ENCODE measurements at places on chromosomes 6 and 20.
A peak's percentile ranks its signal among the peaks of the same experiment; 100 is the strongest.

DNA sequence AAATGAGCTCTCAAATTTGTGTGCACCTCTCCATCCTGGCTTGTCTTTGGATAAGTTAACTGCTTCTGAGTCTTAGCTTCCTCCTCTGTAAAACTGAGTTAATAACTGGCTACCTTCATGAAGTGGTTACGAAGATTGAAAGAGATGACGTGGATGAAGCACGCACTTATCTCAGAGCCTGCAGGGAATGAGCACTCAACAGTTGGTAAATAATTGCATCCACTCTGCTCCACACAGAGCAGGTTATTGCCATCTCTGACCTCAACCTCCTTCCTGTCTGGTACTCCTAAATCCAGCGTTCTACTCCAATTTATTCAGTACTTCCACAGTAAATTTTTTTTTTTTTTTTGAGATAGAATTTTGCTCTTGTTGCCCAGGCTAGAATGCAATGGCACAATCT lies 6.9 kb downstream of the AURKA start:
- no peak for DNase-seq

DNA sequence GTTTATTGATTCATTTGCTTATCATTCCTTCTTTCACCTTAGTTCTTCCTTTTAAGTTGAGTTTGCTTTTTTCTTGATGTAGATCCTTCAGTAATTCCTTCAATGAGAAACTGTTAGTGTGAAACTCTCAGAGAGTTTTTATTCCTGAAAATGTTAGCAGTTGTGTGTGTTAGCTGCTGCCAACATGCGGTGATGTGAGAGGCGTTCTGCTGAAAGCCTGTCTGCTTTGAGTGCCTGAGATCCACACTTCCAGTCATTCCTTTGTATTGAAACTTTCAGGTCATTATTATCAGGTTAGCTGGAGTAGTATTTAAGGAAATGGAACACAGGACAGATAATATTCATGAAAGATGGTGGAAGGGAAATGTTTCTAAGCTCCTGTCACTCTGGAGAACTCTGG lies 70.0 kb upstream of the SUPT3H start:
- DNase-seq: no peak

- no peak for DNase-seq
These were observed 147.1 kb downstream of the PREX1 start for GRCh38 chr20:48680650-48681049.

DNA sequence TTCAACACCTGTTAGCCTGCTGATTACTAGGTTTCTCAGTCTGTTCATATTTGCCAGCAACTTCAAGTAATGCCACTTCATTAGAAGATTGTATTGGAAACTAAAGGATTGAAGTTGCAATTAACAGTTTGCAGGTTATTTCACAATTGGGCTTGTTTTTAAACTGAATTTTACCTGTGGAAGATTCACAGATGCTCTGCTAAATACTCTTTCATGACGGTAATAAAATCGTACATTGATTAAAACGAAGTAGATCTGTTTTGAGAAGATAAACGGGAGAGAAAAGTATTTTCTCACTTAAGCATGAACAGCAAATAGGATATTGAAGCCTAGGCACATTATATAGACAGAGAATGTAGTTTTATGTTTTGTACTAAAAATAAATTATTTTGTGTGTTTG lies 1.6 kb downstream of the RNF182 start:
- no peak for DNase-seq

DNA sequence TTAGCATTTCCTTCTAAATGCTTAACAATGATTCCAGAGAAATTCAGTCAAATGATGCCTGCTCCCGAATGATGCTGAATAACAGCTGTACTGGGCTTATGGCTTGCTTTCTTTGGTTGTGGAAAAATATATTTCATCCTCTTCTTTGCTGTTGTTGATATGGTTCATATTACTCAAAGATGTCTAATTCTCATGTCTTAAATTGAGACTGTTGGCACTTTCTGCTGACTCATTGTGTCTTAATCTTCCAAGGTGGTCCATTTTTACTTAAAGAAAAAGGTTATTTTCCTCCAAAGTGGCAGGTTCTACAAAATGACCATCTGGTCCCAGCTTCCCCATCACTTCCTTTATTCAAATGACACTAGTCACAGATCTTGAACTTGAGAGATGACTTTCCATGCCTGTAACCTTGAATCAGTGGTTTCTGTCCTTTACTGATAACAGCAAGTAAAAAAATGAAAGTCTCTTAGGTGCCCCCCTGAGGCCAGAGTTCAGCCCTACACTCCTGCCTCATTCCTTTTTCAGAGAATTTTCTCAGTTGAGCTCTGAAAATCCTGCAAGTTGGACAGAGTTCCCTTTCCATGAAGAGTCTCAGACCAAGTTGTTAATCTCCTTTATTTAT lies 6.9 kb downstream of the SNAP25 start:
- DNase-seq: peak; percentile 8

- DNase-seq: no peak
These were observed 24.8 kb downstream of the TASP1 start for GRCh38 chr20:13613917-13614316.

DNA sequence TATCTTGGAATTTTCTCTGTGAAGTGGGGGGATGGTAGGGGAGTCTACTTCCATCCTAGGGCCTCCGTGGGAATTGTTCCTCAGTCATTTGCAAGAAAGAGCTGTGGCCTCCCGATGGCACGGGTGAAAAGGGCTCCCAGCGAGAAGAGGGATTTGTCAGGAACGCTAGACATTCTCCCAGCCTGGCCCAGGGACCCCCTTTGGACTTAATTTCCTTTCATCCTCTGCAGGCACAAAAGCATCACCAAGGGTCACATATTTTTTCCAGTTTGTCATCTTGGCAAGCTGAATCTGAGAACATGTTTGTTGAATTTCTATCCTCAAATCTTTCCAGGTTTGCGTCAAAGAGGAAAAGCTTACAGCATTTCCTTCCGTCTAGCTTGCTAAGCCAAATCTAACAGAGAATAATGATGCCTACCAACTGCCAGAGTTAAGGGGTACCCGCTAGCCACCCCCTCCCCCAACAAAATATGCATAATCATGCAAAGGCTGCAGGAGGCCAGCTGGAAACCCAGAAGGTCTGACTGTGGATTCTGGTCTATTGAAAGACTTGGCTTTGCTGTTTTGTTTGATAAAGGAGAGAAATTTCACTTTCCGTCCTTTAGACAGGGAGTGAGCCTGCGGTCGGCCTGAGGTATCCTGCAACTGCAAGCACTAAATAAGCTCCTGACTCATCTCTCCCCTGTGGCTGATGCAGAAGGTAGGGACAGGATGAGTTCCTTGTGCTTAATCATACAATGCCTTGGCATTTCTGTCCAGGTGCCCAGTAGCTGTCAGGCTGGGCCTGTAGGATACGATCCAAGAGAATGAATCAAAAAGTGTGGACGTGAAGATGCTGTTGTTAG lies 23.1 kb downstream of the PSMG4 start:
- DNase-seq: no peak

DNA sequence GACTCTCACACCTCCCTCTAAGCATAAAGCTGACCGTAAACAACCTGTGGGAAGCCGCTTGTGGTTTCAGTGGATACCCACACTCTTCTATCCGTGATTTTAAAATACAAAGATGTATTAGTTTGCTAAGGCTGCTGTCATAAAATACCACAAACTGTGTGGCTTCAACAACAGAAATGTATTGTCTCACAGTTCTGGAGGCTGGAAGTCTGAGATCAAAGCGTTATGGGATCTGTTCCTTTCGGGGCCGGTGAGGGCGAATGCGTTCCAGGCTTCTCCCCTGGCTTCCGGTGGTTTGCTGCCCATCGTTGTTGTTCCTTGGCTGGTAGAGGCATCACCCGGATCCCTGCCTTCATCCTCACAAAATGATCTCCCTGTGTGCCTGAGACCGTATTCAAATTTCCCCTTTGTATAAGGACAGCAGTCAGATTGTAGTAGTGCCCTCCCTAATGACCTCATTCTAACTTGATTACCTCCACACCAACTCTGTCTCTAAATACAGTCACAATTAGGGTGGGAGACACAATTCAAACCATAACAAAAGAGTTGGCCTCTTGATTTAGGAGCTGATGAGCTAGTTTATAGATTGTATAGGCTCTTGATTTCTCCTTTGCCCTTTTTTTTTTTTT lies 210.6 kb upstream of the SOX4 start:
- DNase-seq: no peak

DNA sequence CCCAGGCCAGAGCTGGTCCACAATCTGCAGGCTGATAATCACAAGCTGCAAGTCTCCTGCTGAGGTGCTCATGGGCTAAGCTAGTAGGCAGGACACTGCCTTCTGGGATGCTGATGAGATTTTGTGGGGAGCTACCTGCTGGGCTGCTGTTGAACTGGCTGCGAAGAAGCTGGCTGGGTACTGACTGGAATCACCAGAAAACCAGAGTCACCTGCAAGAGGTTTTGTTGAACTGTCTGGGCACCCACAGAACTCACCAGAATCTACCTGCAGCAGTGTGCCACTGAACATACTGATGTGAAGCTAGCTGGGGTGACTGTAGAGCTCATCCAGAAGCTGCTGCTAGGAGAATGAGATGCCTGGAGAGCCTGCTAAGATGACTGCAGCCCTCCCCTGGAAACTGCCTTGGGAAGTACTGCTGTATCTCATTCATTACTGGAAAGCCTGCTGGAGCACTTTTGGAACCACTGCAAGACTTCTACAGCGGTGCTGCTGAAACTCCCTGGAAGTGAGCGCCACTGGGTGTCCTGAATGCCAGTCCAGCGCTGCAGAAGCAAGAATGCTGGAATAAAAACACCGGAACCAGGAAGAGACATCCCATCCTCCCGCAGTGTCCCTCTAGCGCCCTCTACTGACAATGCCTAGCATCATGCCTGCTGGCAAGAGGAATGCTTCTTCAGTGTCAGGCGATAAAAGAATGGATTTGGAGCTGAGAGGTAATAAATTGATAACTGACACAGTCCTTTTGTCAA lies 64.9 kb upstream of the ARHGAP18 start:
- peak; percentile 64 for DNase-seq

DNA sequence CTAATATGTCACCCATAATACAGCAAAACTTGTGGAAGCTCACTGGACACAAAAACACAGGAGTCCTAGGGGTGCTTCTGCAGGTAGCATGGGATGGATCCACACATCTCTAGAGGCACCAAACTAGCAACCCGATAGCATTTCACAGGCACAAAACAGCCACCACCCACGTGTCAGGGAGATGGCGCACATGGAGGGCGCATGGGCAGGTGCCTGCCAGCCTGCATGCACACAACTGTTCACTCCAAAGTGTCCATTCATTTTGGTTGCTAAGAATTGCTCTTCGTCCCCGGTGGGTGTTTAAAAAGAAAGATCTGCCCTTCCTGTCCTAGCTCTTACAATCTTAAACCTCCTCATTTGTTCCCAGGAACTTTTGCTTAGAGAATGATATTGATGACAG lies 171.3 kb downstream of the SYNDIG1 start:
- DNase-seq: no peak

GRCh38 chr6:30441171-30441570 lies 48.1 kb upstream of the HLA-E start:
- no peak for DNase-seq

- DNase-seq: peak; percentile 86
These were observed 19.0 kb downstream of the DLL1 start for GRCh38 chr6:170271771-170272314.

- DNase-seq: no peak
These were observed 459.8 kb upstream of the CITED2 start for GRCh38 chr6:139834232-139834631.

- no peak for DNase-seq
These were observed 111.8 kb downstream of the MCHR2 start for GRCh38 chr6:99882128-99882702.

- no peak for DNase-seq
These were observed 730 bp downstream of the INSM1 start for GRCh38 chr20:20368418-20369249.

DNA sequence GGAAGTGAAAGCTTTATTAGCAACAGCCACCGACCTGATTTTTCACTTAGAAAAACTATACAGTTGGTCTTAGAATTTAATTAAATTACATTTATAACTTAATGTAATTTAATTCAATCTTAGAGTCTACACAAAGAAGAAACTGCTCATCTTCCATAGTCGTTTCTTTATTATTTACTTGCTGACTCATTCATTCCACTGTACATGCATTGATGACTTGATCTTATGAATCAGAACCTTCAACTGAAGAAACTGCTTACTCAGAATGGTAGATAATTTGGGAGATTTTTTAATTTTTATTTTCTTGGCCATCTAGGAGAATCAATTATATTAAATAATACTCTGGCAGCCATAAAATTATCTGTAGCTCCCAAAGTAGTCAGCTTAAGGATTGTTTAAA lies 1021.6 kb upstream of the FLRT3 start:
- no peak for DNase-seq

DNA sequence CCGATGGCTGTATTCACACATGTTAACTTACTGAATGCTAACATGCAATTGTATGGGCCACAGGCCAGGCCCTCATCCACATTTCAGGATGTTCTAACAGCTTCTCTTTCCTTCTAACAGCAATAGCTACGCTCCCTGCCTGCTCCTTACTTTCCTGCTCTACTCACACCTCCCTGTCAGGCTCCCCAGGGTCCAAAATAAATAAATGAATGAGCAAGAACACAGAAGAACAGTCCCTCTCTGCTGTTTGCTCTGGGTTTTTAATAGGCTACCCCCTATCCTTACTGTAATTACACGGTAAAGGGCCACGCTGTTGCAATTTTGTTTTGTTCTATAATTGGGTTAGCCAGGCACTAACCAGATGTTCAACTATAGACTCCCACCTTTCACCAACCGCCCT lies 135.6 kb downstream of the GMDS start:
- no peak for DNase-seq

- DNase-seq: no peak
These were observed 45.8 kb downstream of the PLCB4 start for GRCh38 chr20:9114709-9115108.

GRCh38 chr20:33474097-33474873 lies 15.6 kb upstream of the CBFA2T2 start:
- no peak for DNase-seq

- no peak for DNase-seq
These were observed 49.0 kb downstream of the SIM1 start for GRCh38 chr6:100415768-100416167.

- DNase-seq: no peak
These were observed 8.4 kb downstream of the PSMA7 start for GRCh38 chr20:62134735-62135231.

GRCh38 chr6:79425589-79426311 lies 111.5 kb downstream of the LCA5 start:
- no peak for DNase-seq

- no peak for DNase-seq
These were observed 73.9 kb upstream of the VGLL2 start for GRCh38 chr6:117191448-117191847.

GRCh38 chr6:99611148-99611547 lies 4.5 kb downstream of the PRDM13 start:
- DNase-seq: peak; percentile 67

- no peak for DNase-seq
These were observed 13.3 kb upstream of the DST start for GRCh38 chr6:56655996-56656395.

- no peak for DNase-seq
These were observed 75.1 kb downstream of the PPP1R3G start for GRCh38 chr6:5160206-5160605.

DNA sequence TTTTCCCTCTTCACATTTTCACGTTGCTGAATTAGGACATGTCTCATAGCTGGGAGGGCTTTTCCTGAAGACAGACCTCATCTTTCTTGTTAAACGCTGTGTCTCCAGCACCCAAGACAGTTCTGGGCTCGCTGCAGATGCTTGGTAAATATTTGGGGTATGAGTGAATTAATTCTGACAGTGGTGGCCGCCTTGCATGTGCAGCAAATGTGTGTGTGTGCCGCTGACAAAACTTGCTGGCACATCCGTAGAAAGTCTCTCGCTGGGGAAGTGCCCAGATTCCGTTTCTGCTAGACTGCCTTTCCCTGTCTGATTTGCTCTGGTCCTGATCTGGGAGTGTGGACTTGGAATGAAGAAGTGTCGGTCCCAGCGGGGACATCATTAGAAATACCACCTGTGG lies 48.2 kb upstream of the ZNFX1 start:
- DNase-seq: no peak

Data from activated CD4-positive, alpha-beta T cell treated with anti-CD3 and anti-CD28 coated beads, Interleukin-2, Interleukin-6, amounts not matched to agents 100 ng/mL and 50 ng/mL, durations not matched to agents 16 hours and 8 hours (primary cell).